ENCODE measurements at places on chromosomes 5 and 9. TPM values are rescaled to one million over a fixed set of nuclear protein-coding genes. Genes with fewer than 3 reads are reported as not detected.

The TAF11L5 gene
- total RNA-seq, result not detected

DNA sequence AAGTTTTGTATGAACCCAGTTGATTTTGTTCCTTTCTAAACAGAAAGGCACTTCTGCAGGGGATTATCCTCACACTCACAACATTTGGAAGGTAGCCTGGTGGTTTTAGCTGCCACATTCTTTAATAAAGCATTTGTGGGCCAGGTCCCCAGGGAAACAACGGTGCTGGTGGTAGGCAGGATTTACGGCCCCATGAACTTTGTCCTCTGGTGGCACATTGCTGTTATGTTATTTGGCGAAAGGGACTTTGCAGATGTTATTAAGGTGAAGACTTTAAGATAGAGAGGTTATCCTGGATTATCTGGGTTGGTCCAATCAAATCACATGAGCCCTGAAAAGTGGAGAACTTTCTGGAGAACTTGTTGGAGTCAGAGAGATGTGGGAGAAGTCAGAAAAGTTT is 86.3 kb upstream of the C9orf72 start:
- DNase-seq, result no peak

DNA sequence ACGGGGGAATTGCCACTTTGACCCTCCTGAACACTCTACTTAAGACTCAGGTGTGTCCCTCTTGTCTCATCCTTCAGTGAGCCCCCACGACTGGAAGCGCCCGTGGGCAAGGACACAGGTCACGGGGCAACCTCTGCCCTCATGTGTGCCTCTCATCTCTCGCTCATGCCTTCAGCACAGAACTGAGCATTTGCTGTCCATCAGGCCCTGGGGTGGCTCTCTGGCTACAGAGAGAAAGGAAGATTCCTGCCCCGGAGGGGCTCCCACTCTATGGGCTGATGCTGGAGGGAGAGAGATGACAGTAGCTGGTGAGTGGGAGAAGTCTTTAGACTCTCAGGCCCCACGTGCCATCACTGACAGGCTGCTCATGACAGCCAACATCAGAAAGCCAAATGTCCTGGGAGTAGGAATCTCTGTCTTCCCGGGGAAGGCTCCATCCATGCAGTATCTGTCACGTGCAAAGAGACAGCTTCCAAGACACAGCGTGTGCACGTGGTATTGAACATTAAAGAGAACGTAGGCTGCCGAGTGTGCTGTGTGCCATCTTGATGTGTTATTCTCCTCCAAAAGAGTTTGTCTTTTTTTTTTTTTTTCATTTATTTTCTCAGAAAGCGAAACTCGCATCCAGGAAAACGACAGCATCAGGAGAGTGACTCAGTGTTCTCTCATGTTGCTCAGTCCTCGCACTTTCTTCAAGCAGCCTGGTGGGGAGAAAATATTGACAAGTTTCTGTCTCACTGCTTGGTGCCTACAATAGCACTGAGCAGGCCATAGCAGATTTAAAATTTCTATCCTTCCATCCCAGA is 190.5 kb downstream of the GAS1 start:
- no peak for DNase-seq

The C9orf85 gene
- total RNA-seq, result 12.2 TPM

The BASP1 gene
- 26.8 TPM for total RNA-seq

The IL13 gene
- total RNA-seq, result not detected

DNA sequence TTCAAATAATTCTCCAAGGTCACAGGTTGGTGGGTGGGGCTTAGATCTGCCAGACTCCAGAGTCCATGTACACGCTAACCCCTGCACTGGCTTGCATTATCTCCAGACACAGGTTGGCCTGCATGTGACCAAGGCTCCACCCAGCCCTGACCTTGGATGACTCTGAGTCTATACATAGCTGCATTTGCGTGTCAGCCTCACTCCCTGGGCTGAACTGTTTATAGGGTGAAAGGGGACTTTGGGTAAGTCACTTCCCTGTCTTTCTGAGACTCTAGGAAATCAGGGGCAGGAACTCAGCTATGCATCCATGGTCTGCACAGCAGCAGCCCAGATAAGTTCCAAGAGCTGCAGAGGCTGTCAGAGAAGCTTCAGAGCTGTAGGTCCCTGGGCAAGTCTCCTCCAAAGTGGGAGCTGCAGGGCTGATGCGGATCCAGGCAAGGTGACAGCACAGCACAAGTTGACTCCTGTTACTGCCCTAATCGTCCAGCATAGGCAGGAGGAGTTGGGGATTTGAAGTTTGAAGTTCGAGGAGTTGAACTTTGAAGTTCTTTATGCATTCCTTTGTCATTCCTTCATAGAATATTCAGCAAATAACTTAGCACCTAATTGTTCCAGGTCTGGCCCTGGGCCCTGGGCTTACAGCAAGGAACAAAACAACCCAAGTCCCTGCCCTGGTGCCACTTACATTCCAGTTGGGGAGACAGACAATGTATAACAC is 53.4 kb downstream of the SLC22A5 start:
- no peak for DNase-seq

DNA sequence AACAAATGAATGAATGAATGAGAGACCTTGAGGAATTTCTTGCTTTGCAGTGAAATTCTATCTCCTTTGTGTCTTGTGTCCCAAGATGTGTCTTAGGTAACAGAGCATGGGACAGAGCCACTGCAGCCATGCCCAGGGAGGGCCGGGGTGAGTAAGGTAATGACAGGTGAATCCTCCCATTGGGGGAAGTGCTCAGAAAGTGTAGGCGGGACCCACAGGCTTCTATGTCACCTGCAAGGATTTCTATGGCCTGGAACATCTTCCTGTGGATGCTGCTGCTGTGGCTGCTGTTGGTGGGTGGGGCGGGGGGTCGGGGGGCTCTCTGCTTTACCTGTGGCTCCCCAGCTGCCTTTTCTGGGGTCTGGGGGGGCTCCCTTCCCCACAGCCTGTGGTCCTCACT is 133.6 kb upstream of the IER5L start:
- DNase-seq, result peak; percentile 26

DNA sequence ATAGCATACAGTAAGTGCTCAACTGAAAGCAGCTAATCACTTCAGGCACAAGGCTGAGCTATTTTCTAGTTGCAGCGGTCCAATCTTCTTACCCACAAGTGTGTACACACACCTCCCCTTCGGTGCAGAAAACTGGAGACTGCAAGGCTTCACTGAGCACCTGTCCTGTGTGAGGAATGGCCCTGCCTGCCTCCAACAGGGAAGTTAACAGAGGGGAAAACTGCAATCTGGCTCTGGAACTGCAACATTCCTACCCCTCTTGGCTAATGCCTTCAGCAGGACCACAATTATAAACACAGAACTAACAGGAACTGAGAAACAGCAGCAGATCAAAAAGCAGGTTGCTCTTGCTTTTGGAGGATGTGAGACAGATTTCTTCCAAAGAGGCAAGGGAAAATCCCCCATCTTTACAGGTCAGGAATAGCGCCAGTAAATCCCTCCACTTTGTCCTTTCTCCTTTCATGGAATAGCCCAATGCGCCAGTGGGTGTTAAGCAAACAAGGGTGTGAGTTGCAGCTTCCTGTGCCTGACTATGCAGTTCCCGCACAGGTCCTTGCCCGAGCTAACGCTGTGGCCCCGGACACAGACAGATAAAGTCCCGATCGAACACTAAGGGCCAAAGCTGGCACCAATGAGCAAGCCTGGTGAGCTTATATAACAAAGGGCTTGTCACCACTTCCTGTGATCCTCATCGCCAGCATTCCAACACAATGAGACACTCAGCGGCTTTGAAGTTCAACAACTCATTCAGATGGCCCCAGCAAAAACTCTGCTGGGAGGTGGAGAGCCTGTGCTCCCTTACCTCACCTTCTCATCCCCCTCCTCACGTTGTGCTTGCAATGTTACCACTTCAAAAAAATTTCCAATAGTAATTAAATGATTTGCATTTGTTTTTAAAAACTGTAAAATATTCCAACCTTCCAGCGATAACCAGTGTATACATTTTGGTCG is 21.5 kb downstream of the SHB start:
- DNase-seq, result no peak

The GKAP1 gene
- total RNA-seq, result 11.5 TPM

The DHFR gene
- 13.3 TPM for total RNA-seq

The GPR107 gene
- total RNA-seq, result 42.4 TPM

Measured in sciatic nerve (tissue), 2 donors.